Stimulated activated CD4-positive, alpha-beta T cell treated with anti-CD3 and anti-CD28 coated beads, Interleukin-1b, Interleukin-23, amount 100 ng/mL, for 48 hours (primary cell): ENCODE measurements at places on chromosomes 11 and 22.

GRCh38 chr11:111372538-111372937 lies 6.5 kb downstream of the POU2AF1 start:
- DNase-seq = no peak

DNA sequence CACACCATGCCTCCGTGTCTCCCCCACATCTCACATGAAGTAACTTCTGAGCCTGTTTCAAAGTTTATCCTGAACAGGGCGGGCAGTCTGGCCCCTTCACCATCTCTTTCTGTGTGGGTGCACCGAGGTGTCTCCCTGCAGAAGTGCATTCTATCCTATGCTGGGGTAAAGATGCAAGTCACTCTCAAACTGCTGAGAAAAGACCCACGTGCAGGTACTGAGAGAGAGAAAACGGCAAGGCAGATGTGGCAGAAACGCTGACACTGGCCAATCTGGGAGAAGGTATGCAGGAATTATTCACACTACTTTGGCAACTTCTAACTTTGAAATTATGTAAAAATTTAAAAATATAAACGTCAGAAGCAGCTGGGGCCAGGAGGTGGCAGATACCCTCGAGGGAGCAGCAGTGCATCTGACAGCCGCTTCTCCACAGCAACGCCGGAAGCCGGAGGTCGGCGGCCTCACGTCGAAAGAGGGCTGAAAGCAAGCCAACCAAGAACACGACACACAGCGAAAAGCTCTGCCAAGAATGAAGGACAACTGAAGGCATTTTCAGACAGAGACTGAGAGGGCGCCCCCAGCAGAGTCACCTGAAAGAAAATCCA lies 34.2 kb upstream of the MOB2 start:
- DNase-seq = no peak

GRCh38 chr11:34243600-34244464 lies 114.0 kb downstream of the ABTB2 start:
- peak; percentile 71 for DNase-seq

DNA sequence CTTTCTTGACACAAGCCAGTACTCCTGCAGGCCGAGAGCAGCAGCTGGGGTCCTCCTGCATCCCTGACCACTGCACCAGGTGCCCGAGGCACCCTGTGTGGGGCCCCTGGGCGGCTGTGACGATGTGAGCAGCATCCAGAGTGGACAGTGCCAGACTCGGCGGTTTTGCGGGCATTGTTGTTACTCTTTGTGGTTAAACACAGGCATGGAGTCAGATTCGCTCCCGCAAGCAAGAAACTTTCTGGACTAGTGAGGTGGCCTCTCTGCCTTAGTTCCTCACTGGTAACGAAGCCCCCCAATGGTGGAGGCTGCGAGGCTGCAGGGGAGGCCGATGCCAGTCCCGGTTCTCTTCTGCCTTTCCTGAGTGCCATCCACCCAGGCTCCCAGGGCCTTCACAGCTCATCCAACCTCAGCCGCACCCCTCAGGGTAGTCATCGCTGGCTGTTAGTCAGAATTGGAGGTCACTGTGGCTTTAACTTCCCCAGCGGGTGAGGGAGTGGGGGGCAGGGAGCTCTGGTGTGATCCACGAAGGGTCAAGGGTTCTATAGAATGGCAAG lies 3.7 kb upstream of the CLDN5 start:
- DNase-seq = no peak

GRCh38 chr11:24609192-24610119 lies 112.6 kb downstream of the LUZP2 start:
- no peak for DNase-seq

DNA sequence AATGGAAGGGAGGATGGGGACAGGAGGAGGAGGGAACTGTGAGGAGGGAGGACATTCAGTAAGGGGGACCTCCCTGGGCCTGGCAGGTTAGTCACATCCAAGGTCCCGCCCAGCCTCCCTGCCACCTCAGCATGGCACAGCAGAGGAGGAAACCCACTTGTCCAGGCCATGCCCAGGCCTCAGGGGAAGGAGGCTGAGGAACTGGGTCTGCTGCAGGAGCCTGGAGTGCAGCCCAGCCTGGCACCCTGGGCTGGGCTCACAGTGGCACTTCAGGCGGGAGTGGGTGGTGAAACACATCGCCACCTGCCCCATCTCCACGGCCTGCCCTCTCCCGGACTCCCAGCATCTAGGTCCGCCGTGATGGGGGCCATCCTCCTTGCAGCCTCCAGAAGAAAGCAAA lies 17.2 kb upstream of the KLHL35 start:
- no peak for DNase-seq

DNA sequence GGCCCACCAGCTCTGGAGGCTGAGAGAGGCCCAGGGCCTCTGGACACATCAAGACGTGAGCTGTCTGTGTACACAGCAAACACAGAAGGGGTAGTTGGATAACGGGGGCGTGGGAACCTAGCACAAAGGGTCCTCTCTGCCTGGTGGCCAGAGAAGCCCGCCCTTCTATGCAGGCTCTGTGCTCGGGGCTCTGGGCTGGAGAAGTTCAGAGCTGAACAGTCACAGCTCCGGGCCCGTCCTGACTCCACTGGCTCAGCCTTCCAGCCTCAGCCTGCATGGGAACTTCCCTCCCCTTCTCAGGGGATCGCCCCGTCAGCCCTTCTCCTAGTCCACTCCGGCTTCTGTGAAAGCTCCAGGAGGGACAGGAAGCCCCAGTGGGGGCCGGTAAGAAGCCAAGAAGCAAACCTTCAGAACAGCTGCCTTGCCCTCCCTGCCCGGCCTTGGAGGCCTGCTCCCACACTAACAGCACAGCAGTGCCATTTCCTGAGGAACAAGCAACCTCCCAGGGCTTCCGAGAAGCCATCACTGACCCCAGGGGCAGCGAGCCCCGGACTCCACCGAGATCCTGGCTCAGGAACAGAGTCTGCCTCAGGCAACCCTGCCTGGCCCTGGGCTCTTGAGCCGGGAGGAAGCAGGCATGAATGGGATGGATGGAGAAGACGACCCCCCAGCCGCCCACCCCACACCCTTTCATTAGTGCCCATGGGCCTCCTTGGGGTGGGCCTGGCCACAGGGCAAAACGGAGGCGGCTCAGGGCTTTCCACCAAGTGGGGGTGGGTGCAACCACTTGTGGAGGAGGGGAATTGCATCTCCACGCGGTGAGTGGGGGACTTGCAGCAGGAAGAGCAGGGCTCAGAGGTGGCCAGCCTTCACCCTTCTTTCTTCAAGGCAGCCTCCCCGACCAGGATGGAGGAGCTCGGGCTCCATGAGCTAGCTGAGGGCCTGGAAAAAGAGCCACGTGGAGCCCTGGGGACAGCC lies 119.8 kb downstream of the ST3GAL4 start:
- DNase-seq = no peak

GRCh38 chr11:8870411-8871170 lies 40.4 kb upstream of the AKIP1 start:
- peak; percentile 17 for DNase-seq

DNA sequence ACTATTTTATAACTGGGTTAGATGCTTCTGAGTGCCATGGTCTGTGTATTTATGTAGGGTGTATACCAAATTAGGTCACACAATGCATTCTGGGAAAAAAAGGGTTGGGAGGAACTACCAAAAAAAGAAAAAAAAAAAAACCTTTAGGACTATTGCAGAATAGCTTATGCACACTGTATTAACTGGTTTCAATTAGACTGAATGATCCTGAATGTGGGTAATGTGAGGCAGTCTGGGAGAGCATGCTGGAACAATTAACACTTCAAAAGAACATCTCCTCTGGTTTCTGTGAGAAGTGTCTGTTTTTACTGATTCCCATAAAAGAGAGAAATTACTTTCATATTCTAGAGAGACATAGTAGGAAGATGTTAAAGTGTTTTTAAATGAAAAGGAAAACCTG lies 521.3 kb downstream of the DLG2 start:
- no peak for DNase-seq

DNA sequence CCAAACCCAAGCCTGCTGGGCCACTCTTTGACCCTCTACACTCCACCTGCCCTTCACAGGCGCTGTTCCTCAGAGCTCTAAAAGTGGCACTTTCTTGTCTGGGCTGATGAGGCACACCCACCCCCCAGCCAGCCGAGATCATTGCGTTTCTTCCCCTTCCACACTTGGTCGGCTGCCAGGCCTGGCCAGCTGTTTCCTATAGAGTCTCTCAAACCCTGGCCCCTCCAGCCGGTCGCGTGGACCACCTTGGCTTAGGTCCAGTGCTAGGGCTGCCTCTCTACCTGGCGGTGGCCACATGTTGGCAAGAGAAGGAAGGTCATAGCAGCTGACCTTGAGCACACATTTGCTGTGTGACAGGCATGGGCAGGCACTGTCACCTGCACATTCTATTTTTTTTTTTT lies 60.6 kb downstream of the PPP6R2 start:
- DNase-seq = no peak

GRCh38 chr11:108697872-108698473 lies 33.1 kb downstream of the DDX10 start:
- DNase-seq = peak; percentile 17

- no peak for DNase-seq
Measured at GRCh38 chr11:3164138-3164551, 965 bp downstream of the OSBPL5 start.

DNA sequence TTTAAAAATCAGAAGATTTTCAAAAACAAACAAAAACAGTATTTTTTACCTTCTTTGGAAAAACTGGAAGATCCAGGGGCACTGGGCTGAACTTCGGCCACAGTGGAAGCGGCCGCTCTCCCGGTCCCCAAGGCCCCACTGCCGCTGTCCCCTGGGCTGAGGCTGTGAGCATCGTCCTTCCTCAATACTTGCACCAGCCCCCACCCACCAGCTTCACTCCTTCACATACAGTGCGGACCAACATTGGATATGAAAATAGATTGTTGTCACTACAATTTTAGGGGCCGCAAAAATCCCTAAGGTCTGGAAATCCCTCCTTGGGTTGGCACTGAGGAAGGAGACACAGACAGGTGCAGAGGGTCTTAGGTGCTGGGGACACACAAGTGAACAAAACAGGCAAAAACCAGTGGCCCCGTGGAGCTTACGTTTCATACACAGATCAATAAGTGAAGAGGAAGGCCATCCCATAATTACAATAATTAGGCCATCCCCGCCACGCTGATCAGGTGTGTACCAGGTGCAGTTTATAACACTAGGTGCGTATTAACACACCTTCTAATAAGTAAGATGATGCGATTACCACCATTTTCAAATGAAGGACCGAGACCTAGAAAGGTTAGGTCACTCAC lies 28.2 kb upstream of the SLC22A12 start:
- no peak for DNase-seq

GRCh38 chr11:16469968-16470367 lies 113.6 kb upstream of the SOX6 start:
- DNase-seq = no peak

- DNase-seq = no peak
Measured at GRCh38 chr11:93542811-93543229, 371 bp downstream of the SMCO4 start.

GRCh38 chr11:65988791-65989592 lies 13.0 kb downstream of the EIF1AD start:
- DNase-seq = peak; percentile 90

DNA sequence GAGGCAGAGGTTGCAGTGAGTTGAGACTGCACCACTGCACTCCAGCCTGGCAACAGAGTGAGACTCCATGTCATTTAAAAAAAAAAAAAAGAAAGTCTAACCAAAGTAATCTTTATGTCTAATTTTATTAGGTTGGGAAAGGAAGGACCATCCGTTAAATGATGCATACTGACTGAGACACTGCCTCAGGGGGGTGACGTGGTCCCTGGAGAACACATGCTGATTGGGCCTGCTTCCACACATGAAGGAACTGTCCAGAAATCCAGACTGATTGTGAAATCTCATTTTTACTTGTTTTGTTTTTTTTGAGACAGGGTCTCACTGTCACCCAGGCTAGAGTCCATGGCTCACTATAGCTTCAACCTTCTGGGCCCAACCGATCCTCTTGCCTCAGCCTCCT lies 5.5 kb downstream of the SF3A1 start:
- DNase-seq = no peak

GRCh38 chr11:103668859-103669258 lies 367.6 kb upstream of the DDI1 start:
- no peak for DNase-seq

DNA sequence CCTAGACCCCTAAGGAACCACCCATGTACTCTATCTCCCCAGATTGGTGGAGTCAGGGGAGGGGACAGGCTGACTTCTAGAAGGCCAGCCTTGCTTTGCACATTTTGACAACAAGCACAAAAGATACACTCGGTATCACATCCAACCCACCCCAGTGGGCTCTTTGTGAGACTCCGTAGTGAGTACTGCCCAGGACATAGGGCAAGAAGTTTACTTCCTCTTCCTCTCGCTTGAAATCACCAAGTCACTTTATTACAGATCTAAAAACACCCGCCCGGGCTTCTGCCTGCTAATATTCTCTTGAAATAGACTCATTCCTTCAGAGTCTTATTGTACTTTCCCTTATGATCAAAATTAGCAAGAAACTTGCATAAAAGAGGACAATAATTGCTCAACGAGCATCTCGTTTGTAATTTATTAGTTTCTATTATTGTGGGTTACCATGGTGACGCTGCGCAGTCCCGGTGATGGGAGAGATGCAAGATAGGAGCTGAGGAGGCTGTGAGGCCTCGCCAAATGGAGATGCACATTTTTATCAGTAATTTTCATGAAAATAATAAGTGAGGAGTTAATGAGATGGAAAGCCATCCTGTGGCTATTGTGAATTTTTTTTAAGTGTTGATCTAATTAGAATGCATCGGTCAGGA lies 96.9 kb downstream of the FEZ1 start:
- DNase-seq = no peak

GRCh38 chr11:65489706-65490320 lies 9.0 kb upstream of the MALAT1 start:
- DNase-seq = no peak

- no peak for DNase-seq
Measured at GRCh38 chr11:19734171-19734570, 21.5 kb downstream of the NAV2 start.

GRCh38 chr11:128531588-128531987 lies 55.8 kb downstream of the ETS1 start:
- no peak for DNase-seq

- no peak for DNase-seq
Measured at GRCh38 chr22:49450498-49450897, 377.2 kb downstream of the BRD1 start.

GRCh38 chr11:119634301-119634700 lies 94.7 kb downstream of the NECTIN1 start:
- DNase-seq = no peak
